ENCODE measurements at places on chromosomes 16 and 17. TPM values are rescaled to one million over a fixed set of nuclear protein-coding genes. Genes with fewer than 3 reads are reported as not detected.

DNA sequence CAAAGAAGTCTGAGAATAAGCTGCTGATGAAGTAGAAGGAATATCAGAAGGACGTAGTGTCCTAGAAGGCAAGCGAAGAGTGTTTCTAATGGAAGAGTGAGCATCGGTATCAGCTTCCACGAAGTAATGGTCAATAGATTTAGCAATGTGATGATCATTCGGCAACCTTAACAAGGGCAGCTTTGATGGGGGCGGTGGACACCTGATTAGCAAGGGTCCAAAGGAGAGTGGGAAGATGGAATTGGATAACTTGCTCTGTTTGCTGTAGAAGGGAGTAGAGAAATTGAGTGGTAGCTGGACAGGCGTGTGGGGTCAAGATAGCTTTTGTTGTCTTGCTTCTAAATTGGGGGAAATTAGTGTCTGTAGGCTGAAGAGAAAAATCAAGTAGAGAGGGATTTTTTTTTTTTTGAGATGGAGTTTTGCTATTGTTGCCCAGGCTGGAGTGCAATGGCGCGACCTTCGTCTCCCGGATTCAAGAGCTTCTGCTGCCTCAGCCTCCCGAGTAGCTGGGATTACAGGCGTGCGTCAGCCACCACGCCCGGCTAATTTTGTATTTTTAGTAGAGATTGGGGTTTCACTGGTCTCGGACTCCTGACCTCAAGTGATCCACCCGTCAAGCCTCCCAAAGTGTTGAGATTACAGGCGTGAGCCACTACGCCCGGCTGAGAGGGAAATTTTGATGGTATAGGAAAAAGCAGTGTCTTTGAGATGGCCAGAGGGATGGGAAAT lies 13.9 kb upstream of the HES7 start:
- no peak for DNase-seq

DNA sequence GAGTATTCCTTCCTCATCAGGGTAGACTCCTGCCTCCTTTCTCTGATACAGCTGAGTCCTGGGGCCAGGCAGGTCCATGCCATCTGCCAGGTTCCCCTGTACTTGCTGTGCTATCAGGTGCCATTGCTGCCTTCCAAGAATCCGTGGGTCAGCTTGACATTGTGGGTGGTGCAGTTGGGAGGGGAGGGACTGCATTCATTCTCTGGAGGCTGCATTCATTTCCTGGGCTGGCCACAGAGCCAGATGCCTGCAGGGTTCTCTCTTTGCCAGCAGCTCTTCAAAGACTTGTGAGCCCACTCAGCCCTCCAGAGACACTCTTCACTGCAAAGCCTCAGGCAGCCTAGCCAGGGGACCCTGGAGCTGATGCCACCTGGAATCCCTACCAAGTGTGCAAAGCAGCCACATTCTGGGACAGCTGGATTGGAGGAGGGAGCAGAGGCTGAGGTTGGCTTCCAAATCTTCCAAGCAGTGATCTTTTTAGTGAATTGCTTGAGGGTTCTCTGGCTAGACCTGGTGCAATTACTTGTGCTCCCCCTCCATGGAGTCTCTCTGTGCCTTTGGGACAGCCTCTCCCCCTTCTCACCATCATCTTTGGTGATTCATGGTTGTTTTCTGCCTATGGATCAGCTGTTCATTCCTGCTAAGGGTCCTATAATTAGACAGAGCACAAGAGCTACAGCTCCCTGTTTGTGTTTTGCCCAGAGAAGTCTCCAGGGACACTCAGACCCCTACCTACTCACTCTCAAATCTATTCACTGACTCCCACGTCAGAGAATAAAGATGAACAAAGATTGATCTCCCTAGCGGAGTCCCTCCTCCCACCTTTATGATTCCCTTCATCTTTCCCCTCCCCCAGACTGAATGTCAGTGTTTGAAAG lies 20.9 kb downstream of the ANKFN1 start:
- no peak for DNase-seq

DNA sequence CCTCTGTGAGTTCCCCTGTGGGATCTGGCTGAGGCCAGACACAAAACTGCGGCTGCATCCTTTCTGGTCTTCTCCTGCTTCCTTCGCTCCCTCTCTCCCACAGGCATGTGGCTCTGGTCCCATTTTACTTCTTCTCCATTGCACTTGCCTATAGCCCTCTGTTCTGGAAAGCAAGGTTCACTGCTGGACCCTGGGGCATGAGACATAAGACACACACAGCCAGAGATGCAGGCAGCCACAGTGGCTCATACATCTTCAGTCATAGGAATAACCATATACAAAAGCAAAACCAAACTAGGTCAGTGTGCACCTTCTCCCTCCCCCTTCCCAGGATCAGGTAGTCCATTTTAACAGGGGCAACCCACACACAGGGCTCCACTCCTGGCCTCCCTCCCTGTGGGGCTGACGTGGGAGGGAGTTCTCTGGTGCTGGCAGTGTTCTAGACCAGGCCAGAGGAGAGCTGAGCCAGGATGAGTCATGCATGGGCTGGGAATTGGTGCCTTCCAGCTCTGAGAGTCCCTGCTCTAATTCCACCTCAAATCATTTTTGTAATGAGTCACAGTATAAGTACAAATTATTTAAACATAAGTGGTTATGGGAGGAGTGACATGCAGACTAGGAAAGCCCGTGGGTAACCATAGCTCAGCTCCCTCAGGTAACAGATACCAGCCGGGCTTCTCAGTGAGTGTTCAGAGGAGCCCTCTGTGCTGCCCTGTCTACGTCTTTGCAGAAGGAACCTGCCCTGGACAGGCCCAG lies 58.0 kb downstream of the ASIC2 start:
- DNase-seq, result peak; percentile 95

GRCh38 chr16:78122774-78123315 lies 23.4 kb downstream of the WWOX start:
- DNase-seq, result peak; percentile 17

DNA sequence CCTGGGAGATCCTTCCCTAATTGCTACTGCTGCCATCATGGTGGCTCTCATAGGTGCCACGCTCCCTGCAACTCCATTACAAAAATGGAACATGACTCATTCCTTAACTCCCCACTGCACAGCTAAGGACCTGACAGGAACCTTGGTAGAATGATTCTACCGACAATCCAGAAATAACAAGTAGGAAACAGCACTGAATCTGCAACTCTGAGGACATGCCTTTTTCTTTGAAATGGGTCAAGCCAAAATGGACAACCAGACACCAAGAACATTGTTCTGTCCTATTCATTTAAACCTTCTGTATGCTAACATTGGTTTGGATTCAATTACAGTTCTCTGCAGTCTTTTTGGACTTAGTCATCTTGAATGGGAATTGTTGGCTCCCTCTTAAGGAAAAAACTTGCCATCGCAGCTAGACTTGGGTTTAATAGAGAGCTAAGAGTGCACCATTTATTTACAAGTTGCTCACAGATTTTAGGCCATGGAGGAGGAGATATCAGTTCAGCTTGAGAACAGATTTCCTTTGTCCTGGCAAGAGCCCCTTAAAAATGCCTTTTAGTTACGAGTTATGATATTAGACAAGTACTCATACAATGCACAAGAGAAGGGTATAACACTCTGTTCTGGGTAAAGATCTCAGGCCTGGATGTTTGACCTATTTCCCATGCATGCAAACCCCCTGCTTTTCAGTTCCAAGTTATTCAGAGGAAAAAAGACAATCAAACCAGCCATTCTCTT lies 20.9 kb upstream of the NSRP1 start:
- DNase-seq, result peak; percentile 64

- DNase-seq, result no peak
Observed at GRCh38 chr17:43803758-43804157, 23.5 kb downstream of the CFAP97D1 start.

- no peak for DNase-seq
Observed at GRCh38 chr17:44038604-44039011, 23.8 kb upstream of the TMEM101 start.

GRCh38 chr16:81424771-81425170 lies 19.8 kb upstream of the CMIP start:
- DNase-seq, result peak; percentile 62

DNA sequence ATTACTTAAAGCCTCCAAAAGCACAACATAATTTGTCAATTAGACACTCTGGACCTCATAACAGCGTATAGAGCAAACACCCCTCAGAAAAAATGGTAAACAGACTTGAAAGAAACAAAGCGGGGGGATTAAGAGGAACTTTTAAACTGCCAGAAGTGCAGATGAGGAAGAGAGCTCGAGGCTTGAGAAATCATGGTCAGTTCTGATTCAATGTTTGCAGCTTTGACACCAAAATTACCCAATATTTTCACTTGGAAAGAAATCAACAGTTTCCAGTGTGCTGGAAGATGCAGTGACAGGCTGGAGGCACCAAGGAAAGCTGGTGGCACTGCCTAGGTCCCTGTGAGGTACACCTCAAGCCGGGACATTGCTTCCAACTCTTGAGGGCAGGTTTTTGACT lies 180.9 kb upstream of the TOX3 start:
- no peak for DNase-seq

- DNase-seq, result no peak
Observed at GRCh38 chr16:27851586-27851985, 211.9 kb downstream of the GSG1L start.

- DNase-seq, result no peak
Observed at GRCh38 chr17:54793271-54793670, 107.4 kb upstream of the TOM1L1 start.

- DNase-seq, result peak; percentile 80
Observed at GRCh38 chr17:10295728-10296343, 77.0 kb downstream of the MYH13 start.

DNA sequence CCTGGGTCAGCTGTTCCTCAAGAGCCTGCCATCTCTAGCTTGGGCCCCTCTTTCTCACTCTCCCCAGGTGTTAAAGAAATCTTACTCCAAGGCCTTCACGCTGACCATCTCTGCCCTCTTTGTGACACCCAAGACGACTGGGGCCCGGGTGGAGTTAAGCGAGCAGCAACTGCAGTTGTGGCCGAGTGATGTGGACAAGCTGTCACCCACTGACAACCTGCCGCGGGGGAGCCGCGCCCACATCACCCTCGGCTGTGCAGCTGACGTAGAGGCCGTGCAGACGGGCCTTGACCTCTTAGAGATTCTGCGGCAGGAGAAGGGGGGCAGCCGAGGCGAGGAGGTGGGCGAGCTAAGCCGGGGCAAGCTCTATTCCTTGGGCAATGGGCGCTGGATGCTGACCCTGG lies 6.8 kb downstream of the CNP start:
- no peak for DNase-seq

GRCh38 chr17:9684955-9685621 lies 39.8 kb downstream of the USP43 start:
- peak; percentile 30 for DNase-seq

GRCh38 chr16:49782405-49782804 lies 73.5 kb downstream of the ZNF423 start:
- no peak for DNase-seq

Gene UBE2O
- 24.7 TPM for total RNA-seq

Gene ORMDL3
- total RNA-seq, result 27.1 TPM

Gene VTN
- not detected for total RNA-seq

Gene SLC26A11
- 0.69 TPM for total RNA-seq

Gene ZSCAN10
- not detected for total RNA-seq

Gene TP53TG3B
- total RNA-seq, result 3.4 TPM
